ENCODE measurements at places on chromosomes 3 and 15.

- DNase-seq, result no peak
These were observed 53.7 kb downstream of the CHSY1 start for GRCh38 chr15:101198031-101198575.

DNA sequence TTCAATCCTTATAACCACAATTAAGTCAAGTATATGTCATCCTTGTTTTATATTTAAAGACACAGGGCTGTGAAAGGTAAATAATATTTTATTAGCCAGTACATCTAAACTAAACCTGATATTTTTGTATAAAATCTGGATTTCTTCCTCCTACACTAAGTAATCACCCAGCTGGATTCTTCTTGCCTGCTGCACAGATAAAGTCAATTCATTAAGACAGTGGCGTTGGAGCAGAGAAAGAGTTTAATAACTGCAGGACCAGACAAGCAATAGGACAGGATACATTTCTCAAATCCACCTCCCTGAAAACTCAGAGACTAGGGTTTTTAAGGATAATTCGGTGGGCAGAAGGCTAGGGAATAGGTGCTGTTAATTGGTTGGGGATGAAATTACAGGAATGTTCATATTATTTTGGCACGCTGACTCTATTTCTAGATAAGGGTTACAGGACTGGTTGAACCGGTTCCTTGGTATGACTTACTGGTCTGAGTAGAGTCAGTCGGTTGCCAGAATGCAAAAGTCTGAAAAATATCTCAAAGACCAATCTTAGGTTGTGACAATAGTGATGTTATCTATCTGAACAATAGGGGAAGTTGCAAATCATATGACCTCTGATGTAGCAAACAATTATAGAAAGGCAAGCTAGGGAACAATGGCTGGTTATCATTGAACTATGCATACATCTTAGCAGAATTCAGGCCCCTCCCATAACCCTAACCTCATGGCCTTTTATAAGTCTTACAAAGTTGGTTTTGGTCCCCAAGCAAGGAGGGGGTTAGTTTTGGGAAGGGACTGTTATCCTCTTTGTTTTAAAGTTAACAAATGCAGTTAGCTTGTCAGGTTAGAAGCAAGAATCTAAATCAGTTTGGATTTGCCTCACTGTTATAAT lies 244.8 kb downstream of the ALCAM start:
- DNase-seq, result no peak

DNA sequence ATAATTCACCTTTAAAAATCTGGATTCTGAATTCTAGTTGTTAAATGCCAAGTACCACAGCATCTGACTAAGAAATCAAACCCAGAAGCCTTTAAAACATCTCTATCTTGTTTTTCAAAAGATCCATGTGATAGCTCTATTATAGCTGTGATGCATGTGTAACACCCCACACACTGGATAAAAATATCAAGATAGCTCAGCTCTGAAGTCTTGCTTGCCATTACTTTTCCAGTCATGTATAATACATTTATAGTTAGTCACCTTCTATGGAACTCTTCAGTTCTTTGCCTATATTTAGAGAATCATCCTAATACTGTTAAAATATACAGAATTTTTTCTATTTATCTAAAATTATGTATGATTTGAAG lies 11.6 kb downstream of the ARPP19 start:
- no peak for DNase-seq

- DNase-seq, result no peak
These were observed 25.0 kb downstream of the MYLK start for GRCh38 chr3:123859177-123859576.

GRCh38 chr3:81033684-81034083 lies 727.8 kb downstream of the GBE1 start:
- no peak for DNase-seq

- no peak for DNase-seq
These were observed 101.1 kb downstream of the ADCY5 start for GRCh38 chr3:123347691-123348264.

- DNase-seq, result no peak
These were observed 50.4 kb upstream of the KCNAB1 start for GRCh38 chr3:156070028-156070427.

DNA sequence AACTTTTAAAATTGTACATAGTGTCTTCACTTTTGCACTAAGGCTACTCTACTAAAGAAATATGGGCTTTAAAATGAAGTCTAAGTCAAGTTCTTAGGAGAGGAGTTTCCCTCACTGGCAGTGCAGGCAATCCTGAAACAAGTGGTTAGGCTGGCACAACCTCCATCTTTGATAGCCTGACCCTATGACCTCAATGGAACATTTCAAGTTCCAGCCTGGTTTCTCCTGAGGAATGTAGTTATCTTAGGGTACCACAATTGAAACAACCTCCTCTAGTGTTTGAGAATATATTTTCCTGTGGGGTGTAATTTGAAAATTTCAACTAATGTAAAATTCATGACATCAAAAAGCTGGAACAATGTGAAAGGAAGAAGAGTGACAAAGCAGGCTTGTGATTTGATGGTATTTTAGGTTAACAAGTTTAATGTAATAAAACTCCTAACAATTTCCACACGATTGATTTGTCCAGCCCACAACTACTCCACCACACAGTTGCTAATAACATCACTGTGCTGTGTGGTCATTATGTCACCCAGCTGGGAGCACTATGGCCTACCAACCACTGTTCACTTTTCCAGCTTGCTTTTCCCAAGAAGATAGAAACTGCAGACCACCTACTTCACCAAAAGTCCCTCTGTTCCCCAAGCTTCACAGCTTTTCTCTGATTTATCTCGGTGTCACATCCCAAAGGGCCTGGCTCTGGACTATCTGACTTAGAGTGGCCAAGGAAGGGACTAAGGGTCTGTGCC lies 1.8 kb downstream of the WWTR1 start:
- no peak for DNase-seq

DNA sequence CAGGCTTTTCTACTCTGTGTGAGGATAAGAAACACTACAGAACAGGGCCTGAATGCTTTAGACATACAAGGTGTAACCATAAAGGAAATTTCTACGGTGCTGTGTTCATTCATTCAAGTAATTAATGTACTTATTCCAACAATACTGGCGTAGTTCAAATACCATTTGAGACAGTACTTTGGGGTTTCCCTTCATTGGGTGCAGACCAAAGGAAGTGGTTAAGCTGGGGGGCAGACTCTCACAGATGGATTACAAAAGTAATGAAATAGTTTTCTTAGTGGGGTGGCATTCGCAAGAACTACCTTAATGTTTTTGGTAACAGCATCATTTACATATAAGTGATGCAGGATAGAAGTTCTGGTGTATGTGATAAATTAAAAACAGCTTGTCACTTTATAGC lies 65.9 kb downstream of the BTD start:
- DNase-seq, result no peak

DNA sequence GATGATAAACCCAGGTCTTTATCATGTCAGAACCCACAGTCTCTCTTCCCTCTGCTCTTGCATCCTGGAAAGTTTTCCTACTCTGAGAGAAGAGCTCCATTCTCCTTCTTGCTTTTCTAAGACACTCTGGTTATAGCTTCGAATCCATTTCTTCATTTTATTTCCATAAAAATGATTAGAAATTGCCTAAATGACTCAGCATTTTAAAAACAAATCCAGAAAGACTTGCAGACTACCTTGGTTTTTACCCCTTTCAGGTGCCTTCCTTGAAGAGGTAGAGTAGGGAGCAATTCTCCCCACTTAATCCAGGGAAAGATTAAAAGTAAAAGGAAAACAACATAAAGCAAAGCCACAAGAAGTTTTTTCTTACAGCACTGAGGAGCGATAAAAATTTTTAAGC lies 1256.0 kb downstream of the ROBO1 start:
- no peak for DNase-seq

DNA sequence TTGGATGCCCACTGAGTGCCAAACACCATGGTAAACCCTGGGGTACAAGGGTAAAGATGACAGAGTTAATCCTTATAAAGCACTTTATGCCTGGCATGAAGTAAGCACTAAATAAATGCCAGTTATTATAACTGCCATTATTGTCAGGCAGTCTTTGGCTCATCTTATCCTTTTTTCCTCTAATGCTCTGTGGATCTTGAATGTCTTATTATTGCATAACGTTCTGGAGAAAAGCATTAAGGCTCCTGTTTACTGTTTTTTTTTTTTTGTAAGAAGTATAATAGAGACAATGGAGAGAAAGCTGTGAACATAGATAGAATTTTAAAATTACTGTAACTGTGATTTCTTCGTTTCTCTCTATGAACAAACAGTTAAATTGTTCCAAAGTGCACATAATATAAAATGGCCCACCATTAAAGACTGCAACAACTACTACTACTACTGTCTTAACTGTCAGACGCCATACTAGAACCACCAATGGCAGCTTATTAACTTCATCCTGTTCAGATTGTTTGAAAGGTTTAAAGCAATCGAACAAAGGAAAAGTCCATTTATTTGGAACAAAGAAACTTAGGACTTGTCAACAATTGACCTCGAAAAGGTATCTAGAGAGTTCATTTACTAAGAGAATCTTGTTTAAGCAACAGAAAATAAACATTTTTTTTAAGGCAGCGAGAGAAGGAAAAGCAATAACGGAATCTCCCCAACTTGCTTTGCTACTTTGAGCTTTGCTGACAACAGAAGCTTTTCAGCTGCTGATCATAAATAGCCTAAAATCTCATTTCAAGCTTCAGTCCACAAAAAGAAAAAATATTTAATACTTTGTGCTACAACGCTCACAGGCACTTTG lies 520.7 kb downstream of the ROBO1 start:
- no peak for DNase-seq

- DNase-seq, result no peak
These were observed 55.0 kb upstream of the EPHB3 start for GRCh38 chr3:184506561-184506991.

- no peak for DNase-seq
These were observed 45.0 kb downstream of the CCR1 start for GRCh38 chr3:46162975-46163555.

DNA sequence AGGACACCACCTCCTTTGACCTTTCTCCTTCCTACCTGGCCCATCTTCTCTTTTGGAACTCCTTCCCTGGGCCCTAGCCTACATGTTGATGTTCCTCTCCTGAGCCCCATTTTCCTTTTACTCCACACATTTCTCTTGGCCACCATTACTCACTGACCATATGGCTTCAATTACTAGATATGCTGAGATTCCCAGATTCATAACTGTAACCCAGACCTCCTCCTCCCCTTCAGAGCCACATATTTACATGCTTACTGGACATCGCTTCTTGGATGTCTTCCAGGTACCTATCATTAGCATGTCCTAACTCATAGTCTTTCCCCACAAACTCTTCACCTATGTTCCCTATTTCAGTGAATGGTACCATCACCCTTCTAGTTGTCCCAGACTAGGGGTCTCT lies 24.4 kb upstream of the TRIM59 start:
- no peak for DNase-seq

DNA sequence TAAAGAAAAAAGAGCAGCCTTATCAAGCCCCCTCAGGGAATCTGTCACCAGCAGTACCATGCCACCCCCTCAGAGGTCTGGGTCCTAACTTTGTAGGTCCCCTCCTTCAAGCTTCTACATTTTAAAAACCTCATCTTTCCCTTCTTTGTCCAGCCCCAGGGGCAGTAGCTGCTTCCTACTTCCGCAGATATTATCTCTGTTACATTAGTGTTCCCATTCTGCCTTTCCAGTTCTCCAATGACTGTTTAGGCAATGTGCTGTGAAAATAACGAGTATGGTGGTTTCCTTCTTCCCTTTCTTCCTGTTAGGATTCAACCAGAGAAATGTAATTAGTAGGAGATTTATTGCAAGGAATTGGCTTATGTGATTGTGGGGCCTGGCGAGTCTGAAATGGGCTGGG lies 126.1 kb upstream of the TNIK start:
- DNase-seq, result no peak

- DNase-seq, result no peak
These were observed at the start of gene CHST13 for GRCh38 chr3:126523745-126524428. TSS of gene CHST13 (plus strand) at chr3:126524155. CDS start at chr3:126524333, 178 bp downstream.
